D721Med (cell line): ENCODE measurements at places on chromosomes 7 and 10.

DNA sequence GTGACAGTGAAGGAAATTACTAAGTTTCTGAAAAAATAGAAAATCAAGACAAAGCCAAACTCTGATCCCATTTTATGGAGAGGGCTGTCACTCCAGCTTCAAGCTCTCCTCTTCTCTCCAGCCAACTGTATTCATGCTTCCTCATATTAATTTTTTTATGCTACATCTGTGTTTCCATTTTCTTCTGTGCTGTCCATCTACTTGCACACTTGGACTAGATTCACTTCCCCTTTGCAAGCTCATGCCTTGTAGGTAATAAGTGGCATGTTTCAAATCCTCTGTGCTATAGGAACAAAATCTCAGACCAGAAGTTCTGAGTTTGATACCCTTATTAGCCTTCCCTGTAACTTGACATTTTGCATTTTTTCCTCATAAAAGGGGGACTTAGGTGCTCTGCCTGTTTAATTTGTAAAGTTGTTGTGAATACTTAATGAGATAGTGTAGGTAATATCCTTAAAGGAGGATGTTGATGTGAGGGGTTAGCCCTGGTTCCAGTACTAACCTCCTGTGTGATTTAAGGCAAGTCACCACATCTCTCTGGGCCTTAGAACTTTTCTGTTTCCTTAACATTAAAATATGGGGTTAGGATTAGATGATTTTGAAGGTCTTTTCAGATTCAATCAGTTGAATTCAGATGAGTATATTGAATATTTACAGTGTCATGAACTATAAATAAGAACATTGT lies 358.8 kb downstream of the BBS9 start:
- no peak for DNase-seq

DNA sequence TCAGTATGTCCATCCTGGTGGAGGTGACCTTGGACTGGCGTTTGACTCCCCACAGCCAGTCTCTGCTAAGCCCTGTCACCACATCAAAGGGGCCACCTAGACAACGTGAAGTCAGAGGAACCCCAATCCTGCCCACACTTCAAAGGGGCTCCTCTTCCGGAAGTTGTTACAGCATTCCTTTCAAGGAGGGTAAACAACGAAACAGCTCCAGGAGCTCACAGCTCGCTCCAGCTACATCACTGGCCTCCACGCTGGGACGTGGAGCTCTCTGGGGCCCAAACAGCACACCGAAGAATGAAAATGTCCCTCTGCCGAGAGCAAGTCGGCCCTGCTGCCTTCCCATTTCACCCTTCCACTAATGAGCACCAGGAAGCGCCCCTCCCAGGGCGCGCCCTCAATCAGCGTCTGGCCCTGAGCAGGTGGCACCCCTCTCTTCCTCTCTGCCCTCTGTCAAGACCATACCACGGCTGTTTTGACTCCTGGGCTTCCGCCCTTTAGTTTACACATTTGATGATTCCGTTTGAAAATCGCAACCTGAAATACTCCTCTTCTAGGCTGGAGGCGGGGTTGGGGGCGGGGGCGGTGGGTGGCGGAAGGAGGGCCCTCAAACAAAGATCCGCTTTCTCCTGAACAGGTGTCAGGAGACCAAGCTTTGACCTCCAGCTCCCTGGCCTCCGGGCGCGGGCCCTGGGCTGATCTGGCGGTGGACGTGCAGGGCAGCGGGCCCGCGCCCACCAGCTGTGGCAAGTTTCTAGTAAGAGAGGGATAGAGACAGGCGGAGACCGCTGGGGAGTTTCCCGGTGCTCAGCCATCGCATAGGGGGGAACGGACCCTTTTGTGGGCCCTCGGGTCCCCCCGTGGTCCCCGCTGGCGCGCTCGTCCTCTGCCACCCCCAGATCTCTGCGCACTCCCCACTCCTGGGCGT lies 53.1 kb upstream of the KDM7A start:
- no peak for DNase-seq

DNA sequence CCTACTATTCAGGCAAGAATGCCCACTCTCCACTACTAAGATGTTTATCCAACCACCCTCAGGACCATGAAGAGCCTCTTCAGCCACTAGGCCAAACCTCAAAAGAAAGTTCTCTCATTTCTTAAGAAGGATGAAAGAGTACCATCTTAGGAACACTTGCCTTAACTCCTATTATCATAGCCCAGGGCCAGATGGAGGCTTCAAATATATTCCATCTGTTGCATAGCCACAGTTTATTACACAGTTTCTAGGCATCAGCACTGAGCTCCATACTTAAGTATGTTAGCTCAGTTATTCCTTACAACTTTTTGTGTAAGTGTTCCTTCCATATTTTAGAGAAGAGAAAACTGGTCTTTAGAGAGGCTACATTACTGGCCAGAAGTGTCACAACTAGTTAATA lies 37.4 kb upstream of the YAE1 start:
- DNase-seq, result no peak

- no peak for DNase-seq
These were observed 59.2 kb upstream of the JAZF1 start for GRCh38 chr7:28239823-28240204.

DNA sequence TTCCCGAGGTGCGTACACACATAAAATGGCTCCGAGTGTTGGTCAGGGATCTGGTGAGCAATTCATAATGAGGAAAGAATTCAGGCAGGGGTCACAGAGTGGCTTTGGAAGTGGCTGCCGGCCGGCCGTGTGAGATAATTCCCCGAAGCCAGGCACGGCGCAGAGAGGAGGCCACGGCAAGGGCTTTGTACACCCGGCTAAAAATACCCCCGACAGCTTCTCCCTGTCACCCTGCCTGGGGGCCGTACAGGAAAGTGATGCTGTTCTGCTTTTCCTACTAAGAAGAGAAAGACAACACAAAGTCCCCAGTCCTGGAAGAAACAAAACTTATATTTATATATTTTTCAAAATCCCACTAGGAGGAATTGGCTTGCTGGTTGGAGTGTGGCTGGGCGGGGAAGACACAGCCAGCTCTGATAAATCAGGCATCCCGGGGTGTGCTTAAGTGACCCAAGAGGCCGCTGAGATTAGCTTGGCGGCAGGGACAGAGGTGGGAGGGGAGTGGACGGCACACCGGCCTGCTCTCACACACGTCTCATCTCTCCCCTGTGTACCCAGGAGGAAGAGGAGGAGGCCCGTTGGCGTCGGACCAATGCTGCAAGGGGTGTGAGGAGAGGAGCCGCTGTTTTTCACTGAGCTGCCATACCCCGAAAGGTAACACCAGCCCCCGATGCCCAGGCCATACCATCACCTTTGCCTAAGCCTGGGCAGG lies 70.5 kb downstream of the ZMIZ1 start:
- no peak for DNase-seq

DNA sequence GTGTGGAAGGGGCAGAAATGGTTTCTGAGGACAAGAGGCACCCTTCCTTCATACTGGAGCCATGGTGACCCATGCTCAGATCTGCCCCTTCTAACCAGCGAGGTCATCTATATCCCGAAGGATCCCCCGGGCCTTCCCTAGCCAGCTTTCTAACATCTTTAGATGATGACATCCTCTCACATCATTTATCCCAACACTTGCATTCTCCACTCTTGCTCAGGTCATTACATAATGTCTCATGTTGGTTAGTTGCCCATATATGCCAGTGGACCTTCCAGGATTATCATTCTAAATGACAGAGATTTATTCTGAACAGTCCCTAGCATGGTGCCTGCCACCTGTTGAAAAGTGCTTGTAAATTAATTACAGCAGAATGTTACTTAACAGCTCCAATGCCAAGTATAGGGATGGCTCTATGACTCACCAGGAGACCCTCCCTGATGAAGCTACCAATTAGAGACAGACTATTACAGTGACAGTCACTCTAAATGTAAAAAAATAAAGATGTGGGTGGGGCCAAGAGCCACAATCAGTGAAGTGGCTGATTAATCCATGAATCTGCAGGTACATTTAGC lies 22.6 kb upstream of the ABLIM1 start:
- DNase-seq, result no peak

- DNase-seq, result no peak
These were observed 39.6 kb upstream of the IKZF1 start for GRCh38 chr7:50264908-50265307.

DNA sequence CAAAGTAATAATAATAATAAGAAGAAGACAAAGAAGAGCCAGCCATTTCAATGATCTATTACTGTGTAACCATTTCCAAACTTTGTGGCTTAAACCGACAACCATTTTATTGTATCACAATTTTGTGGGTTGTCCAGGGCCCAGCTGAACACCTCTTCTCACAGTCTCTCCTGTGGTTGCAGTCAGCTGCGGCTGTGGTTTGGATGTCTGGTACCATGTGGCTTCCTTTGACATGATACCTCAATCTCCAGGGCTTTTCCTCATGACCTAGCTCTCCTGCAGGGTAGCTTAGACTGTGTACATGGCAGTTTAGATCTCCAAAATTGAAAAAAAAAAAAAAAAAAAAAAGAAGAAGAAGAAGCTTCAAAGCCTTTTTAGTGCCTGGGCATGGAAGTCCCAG lies 72.6 kb upstream of the NFKB2 start:
- no peak for DNase-seq

DNA sequence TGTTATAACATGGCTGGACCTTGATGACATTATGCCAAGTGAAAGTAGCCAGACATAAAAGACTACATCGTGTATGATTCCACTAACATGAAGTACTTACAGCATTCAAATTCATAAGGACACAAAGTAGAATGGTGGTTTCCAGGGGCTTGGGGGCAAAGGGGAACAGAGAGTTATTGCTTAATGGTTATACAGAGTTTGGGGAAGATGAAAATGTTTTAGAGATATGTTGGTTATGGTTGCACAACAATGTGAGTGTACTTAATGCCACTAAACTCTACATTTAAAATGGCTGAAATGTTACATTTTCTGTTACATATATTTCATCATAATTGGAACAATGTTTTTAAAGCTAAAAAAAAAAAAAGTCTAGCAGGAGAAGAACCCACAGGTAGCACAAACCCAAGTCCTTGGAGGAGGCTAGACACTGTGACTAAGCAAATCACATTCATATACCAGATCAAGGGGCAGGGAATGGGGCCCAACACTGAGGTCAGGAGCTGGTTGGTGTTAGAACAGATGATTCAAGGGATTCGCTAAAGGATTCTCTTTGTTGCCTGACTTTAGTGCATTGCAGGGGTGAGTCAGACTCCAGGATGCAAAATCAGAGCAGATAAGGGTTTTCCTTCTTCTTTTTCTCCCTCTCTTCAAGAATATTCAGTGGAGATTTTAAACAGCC lies 25.1 kb upstream of the AOAH start:
- DNase-seq, result no peak

DNA sequence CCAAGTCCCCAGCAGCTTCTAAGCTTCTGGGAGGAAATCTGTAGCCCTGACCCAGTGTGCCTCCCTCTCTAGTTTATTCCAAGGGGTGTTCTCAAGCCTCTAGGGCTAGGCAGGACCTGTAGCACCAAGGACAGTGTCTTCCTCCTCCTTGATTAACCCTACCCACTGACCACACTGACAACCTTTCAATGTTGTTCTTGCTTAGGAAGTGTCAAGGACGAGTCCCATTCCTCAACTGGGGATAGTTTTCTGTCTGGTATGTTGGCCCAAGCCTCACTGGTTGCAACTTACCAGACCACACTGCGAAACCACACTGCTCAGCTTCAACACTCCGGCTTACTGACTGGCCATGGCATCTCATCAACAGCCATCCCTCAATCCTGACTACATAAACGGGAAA lies 100.0 kb downstream of the RNF216 start:
- DNase-seq, result no peak

DNA sequence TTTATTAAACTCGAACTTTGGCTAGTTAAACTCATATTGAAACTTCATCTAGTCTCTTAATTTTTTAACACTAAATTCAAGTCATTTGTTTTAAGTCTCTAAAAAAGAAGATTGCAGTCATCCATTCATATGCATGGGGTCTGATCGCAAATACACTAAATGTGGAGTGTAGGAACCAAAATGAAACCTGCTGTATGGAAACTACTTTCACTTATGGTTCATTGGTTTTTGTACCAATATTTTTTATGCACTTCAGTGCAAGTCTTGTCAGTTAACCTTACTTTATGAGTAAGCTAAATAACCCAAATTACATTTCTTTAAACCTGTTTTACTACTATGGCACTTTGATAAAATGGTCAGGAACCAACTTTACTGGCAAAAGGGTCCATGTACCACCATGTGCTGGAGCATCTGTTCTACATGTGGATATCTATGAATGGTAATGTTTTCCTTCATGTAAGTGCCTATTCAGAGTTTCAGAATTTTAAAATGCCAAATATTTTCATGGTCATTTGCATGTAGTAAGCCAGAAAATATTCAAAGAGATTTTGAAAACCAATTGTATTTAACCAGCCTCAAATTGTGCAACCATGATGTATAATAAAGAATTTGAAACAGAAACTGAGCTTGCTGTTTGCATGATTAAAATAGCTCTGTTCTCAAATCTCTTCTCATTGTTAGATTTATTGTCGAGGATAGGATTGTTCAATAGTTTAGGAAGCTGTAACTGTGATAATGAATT lies 7.6 kb upstream of the SUPV3L1 start:
- DNase-seq, result no peak

GRCh38 chr10:125368146-125368545 lies 207.8 kb upstream of the CTBP2 start:
- no peak for DNase-seq

DNA sequence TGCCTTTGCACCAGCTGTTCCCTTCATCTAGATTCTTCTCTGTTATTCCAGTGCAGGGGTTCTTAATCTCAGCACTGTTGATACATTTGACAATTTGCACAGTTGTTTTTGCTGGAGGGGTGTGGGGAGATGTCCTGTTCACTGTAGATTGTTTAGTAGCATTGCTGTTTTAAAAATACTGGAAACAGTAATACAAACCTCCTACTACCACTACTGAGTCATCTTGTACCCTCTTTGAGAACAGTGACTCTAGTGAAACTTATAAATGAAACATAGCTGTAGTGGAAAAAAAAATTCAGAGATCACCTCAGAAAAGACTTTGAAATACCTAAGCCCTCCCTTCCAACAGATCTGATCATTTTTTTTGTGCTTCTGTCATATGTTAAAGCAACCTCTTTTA lies 154.8 kb upstream of the TMEM196 start:
- no peak for DNase-seq

GRCh38 chr10:78437998-78438906 lies 404.6 kb downstream of the RPS24 start:
- no peak for DNase-seq

- DNase-seq, result no peak
These were observed 54.4 kb downstream of the MCMBP start for GRCh38 chr10:119817991-119818888.

- DNase-seq, result no peak
These were observed 357.1 kb downstream of the SEMA3D start for GRCh38 chr7:84829719-84830118.

GRCh38 chr7:129150199-129150996 lies 5.9 kb downstream of the TSPAN33 start:
- no peak for DNase-seq

DNA sequence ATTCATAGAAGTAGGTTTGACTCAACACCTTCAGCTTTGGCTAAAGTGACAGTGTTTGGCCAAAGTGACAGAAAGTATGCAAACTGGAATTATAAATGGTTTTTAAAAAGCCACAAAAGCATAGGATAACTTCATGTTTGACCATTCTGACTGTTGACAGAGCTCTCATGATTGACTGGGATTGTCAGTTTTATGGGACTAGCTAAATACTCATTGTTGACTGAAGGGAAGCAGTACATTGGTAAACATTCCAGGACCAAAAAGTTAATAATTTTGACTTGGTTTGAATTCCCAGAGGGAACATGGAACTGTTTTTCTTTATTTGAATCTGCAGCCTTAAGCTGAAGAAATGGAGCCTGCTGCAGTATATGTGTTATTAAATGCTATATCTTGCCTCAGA lies 84.6 kb upstream of the STEAP4 start:
- no peak for DNase-seq
